ENCODE measurements at places on chromosomes 13 and 19.
A peak's percentile ranks its signal among the peaks of the same experiment; 100 is the strongest.

- DNase-seq = no peak
Measured at GRCh38 chr19:39370735-39371134, 20.2 kb downstream of the PAF1 start.

GRCh38 chr13:71829547-71829946, 37.5 kb downstream of the DACH1 start:
- DNase-seq = no peak

DNA sequence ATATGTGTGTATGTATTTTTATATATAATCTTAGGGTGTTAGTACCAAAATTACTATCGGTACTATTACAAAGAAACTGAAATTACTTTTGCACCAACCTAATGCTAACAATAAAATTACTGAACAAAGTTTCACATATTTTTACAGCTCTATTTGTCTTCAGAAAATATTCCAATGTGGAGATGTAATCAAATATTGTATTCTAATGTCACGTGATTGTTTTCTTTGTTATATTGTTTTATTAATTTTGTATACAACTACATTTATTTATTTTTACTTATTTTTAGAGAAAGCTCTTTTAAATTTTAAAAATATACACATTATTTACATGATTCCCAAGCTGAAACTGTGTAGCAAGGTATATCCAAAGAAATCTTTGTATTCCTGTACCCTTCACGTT, 227.1 kb upstream of the KLF12 start:
- no peak for DNase-seq

GRCh38 chr13:100789968-100790367, 115.4 kb upstream of the TMTC4 start:
- peak; percentile 36 for DNase-seq

DNA sequence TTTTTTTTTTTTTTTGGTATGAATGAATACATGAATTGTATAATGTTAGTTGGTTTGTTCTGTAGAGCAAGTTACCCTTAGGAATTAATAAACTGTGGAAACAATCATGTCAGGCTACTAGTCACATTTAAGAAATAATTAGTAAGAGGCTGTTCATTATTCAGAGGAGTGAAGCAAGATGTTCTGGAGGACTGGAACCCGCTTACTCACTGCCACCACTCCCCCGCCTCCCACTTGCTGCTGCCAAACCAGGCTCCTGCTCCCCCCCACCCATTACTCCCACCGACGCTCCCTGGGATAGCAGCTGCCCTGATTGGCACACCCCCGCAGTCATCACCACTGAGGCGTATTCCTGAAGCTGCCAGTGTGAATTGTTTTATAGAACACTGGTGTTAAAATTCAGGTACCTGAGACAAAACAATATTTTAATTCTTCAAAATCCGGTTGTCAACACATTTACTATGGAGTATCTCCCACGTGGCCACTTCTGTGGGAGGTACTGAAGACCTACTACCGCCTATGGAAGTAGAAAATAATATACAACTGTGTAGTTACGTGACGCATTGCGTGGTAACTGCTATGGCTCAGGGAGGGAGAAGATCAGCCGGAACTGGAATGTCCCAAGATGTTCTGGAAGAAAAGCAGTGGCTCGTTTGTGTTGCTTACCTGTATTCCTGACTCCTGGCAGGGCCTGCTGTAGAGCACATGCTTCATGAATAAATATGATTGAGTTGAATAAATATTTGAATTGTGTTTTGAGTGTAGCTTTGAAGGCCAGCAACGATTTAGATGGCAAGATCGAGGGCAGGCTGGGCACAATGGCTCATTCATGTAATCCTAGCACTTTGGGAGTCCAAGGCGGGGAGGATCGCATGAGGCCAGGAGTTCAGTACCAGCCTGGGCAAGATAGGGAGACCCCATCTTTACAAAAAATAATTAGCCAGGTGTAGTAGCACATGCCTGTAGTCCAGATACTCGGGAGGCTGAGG, 1.7 kb downstream of the DPY19L3 start:
- peak; percentile 69 for DNase-seq

- DNase-seq = no peak
Measured at GRCh38 chr13:87919956-87920355, 248.8 kb downstream of the SLITRK5 start.

DNA sequence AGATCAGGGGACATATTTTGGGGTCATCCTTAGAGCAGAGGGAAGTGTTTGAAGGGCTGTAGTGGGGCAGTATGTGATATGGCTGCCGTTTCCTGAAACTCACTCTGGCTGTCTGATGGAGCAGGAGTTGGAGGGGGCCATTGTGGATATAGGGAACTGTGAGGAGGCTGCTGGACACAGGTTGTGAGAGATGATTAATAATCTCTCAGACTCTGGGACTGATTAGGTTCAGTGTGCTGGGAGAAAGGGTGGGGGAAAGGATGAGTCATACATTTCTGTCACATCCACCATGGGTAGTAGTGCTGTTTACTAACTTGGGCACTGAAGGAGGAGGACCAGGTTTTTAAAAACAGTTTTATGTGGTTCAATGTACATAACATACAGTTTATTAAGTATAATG, 4.8 kb downstream of the B3GLCT start:
- DNase-seq = no peak

DNA sequence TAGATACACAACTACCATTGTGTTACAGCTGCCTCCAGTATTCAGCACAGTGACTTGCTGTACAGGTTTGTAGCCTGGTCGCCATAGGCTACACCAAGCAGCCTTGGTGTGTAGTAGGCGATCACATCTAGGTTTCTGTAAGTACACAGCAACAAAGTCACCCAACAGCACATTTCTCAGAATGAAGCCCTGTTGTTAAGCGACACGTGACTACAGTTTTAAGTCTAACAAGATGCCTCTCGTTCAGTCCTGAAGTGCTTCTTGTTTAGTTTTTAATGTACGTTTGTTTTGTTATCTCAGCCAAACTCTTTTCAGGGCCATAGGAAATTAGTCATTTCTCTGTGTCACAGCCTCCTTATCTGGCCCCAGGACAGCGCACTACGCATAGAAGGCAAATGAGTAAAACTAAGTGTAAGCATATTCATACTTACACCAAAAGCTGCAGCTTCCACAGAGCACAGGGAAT, 50.0 kb upstream of the GPR183 start:
- DNase-seq = no peak

- DNase-seq = no peak
Measured at GRCh38 chr13:47076500-47076899, 179.6 kb upstream of the HTR2A start.

DNA sequence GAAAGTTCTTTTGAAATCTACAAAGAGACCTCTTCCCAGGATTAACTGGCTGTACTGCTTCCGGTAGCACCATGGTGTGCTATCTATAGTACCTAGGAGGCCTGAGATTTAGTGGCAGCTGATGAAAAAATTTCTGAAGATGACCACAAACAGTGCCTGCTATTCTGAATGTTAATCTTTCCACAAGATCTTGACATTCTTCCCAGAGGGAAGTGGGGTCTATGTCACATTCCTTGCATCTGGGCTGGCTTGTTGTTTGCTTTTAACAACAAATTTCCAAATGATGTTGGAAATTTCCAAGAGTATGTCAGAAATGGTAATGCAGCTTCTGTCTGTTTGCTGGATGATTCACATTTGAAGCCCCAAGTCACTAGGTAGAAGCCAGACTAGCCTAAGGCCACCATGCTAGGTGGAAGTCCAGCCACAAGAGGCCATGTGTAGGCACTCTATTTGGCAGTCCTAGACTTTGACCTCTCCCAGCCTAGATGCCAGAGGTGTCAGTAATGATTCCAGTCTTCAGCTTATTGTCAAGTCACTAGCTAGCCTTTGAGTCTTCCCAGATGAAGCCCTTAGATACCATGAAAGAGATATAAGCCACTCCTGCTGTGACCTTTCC, 22.1 kb downstream of the SPART start:
- DNase-seq = no peak

DNA sequence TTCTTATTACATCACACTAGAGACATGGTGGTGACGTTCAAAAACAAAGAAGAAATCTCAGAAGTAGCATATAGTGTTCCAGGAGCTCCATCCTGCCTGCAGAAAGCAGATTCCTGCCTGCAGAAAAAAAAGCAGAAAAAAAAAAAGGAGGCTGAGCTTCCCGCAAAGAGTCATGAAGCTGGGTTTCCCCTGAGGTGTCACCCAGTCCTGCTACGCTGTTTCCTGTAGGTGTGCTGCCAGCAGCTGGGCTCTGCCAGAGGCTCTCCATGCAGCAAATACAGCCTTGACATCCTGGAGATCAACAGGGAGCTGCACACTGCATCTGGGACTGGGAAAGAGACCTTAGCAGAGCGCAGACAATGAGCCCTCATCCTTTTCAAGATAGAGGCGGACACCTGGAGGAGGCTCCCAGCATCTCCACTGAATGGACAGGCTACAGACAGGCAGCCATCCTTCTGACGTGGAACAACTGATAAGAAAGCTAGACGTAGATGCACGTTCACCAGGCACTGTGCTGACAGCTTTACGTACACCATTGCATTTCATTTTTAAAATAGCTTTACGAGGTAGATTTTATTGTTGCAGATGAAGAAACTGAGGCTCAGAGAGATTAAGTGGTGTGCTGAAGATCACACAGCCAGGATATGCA, 350.9 kb downstream of the FOXO1 start:
- DNase-seq = no peak

- no peak for DNase-seq
Measured at GRCh38 chr19:38709671-38710415, 34.4 kb downstream of the CAPN12 start.

DNA sequence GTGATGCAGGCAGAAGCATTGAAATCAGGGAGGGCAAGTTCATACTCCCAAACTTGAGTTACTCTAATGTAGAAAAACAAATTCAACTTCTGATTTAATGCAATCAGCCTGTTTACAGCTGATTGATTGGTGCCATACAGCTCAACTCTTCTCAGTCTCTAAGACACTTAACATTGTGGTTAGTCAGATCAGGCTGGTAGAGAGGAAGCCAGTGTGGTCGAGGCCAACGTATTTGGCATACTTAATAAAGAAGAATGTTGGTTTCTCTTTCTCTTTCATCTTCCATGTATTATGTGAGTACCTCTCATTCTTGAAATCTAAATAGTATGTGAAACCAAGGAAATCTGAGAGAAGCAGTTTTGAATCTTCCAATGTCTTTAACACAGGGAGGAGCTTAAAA, 255.0 kb upstream of the SLITRK1 start:
- DNase-seq = no peak

DNA sequence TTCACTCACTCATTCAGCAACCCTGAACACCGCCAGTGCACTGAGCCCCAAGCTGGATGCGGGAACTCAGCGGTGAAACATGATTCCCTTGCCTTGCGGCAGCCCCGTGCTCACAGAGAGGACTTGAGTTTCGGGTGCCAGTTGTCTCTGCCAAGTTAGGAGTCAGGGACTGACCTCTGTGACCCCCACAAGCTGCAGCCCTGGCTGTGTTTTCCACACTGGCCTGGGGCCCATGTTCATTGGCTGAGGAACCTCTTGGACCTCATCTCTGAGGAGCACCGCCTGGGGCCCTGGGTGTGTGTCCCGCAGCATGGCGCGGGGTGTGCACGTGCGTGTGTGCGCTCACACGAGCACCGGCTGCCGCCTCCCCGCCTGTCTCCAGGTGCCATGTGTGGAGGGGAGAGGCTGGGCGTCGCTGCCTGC, 31.0 kb downstream of the CAPN12 start:
- no peak for DNase-seq

DNA sequence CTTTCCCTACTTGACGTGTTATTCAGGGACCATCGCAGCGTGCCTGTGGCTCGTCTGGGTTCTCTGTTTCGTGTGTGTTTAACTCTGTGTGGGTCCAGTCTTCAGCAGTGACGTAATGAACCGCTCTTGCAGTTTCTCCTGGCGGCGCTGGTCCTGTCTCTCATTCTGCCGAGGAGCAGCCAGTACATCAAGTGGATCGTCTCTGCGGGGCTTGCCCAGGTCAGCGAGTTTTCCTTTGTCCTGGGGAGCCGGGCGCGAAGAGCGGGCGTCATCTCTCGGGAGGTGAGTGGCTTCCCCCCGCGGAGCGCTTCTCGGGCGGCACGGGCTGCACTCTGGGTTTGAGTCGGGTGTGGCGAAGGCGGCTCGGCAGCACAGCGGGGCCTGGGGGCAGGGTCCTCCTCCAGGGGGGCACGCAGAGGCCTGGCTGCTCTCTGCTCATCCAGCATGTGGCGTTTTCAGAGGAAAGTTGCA, 36.3 kb upstream of the TFDP1 start:
- no peak for DNase-seq

GRCh38 chr19:38543807-38544568, 73.8 kb downstream of the MAP4K1 start:
- peak; percentile 9 for DNase-seq

- no peak for DNase-seq
Measured at GRCh38 chr13:99930925-99931324, 40.6 kb downstream of the ZIC5 start.

DNA sequence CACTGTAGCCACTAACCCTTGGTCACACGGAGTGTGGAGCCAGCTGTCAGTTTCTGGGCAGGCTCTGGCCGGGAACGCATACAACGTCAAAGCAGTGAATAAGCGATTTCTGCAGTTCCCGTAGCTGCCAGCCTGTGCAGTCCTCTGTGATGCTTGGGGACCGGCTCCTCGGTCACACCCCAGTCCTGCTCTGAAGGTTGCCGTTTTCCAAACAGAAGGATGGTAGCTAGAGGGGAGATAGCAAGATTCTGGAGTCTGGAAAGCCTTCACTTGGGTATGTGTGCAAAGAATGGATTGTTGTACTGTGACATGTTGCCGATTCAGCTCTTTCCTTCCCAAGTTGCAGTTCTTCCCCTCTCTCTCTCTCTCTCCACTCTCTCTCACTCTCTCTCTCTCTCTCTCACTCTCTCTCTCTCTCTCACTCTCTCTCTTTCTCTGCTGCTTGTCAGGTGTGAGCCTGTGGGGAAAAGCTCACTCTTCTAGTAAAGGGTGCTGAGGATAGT, 38.7 kb upstream of the C1QTNF9 start:
- DNase-seq = no peak

- DNase-seq = no peak
Measured at GRCh38 chr13:86283031-86283430, 483.8 kb upstream of the SLITRK6 start.

- no peak for DNase-seq
Measured at GRCh38 chr13:45974500-45974899, 78.0 kb downstream of the ZC3H13 start.

- DNase-seq = no peak
Measured at GRCh38 chr19:33780251-33780650, 16.4 kb upstream of the KCTD15 start.

DNA sequence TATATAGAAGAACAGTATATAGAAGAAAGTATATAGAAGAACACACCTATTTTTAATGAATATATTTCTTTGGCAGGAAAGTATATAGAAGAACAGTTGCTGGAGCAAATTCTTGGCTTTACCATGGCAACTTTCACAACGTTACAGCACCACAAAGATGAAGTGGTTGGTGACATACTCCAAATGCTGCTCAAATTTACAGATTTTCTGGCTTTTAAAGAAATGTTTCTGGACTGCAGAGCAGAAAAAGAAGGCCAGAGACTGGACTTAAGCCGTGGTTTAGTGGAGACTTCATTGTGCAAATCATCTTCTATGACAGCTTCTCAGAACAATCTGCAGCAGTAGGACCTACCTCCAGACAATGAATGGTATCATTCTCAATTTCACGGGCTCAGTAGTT, 24.3 kb upstream of the RFXAP start:
- no peak for DNase-seq

- no peak for DNase-seq
Measured at GRCh38 chr13:106596275-106596937, 28.5 kb upstream of the ARGLU1 start.

Measured in NCI-H2029 treated with DMSO at 0.1 percent for 48 hours (cell line).